GM12891 (cell line): ENCODE measurements at places on chromosomes 12 and 14.

- DNase-seq, result no peak
Observed at GRCh38 chr14:33062881-33063280, 124.2 kb downstream of the NPAS3 start.

GRCh38 chr12:52533686-52534470 lies 13.7 kb upstream of the KRT5 start:
- no peak for DNase-seq

DNA sequence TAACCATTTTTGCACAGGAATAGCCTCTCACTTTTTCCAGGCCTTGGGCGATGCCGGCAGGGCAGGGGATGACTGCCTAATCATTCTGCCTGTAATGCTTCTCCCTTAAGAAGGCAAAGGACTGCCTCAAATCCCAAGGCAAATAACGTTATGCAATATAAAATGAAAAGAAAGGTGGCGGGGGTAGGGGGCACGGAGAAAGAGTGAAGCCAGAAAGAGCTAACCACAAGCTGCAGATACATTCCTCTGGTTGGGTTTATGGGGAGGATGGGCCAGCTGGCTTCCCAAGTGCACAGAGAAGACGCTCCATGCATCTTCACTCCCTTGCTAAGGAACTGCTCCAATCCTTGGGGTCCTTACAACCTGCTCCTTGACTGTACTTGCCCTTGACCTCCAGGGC lies 229.5 kb downstream of the FOXN3 start:
- DNase-seq, result no peak

- DNase-seq, result no peak
Observed at GRCh38 chr12:15212930-15213329, 8.3 kb downstream of the RERG start.

DNA sequence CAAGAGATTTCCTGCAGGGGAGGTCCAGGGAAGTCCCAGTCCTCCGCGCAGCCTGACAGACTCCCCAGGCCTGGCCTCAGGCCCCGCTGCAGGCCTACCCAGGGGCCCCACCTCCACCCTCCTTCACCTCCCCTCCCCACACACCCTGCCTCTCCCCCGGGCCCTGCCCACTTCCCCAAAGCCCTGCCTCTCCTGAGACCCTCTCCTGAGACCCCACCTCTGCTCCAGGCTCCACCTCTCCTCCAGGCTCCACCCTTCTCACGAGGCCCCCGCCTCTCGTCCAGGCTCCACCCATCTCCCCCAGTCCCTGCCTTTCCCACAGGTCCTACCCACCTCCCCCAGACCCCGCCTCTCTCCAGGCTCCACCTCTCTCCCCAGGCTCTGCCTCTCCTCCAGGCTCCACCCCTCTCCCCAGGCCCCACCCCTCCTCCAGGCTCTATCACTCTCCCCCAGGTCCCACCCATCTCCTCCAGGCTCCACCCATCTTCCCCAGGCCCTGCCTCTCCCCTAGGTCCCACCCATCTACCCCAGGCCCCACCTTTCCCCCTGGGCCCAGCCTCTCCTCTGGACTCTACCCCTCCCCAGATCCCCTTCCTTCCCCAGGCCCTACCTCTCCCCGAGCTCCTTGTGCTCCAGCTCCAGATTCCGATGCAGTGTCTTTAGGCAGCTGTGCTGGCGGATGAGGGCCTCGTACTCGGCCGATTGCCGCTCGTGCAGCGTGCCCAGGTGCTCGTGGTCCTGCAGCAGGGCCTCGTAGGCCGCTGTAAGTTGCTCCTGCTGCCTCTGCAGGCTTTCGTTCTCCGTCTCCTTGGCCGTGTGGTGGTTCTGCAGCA lies 58.8 kb upstream of the GPR68 start:
- peak; percentile 90 for DNase-seq

DNA sequence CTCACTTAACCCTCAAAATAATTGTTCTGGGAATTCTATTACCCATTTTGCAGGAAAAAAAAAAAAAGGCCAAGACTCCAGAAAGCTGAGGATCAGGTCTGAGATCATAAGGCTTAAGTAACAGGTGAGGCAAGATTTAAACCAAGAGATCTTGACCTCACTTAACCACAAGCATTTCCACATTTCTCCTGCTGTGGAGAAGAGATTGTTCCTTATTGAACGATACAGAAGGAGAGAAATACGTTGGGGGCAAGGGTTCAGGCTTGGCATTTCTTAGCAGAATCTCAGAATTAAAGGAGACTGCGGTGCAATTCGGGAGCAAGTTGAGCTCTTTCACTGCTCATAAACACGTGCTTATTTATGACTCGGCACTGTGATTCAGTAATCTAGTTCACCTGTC lies 885.3 kb upstream of the TMEM132C start:
- no peak for DNase-seq

DNA sequence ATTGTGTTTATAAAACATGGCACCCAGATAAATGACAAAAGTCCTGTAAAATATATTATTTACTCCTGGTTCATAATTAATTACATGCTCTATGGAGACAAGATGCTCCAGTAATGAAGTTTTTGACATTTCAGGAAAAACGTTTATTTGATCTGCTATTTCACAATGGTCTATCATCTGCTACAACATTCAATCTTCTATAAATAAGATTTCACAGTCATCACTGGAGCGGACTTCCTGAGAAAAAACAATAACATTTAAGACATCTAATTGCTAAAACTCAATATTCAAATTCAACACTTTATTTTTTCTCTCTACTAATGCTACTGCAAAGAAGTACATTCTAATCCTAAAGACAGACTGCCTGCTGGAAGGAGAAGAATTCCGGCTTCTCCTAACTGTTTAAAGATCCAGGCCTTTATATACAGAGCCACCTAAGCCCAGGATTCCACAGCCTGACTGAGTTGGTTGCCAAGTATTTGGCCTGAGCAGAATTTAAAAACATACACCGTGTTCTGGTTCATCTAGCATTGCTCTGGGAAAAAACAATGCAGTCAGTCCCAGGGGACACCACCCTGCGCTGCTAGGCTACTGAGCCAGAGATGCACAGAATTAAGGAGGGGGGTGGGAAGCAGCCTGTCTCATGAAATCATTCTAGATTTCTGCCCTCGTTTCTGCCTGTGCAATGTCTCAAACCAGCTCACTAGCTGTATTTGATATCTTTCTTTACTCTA lies 58.0 kb downstream of the TMTC1 start:
- no peak for DNase-seq

DNA sequence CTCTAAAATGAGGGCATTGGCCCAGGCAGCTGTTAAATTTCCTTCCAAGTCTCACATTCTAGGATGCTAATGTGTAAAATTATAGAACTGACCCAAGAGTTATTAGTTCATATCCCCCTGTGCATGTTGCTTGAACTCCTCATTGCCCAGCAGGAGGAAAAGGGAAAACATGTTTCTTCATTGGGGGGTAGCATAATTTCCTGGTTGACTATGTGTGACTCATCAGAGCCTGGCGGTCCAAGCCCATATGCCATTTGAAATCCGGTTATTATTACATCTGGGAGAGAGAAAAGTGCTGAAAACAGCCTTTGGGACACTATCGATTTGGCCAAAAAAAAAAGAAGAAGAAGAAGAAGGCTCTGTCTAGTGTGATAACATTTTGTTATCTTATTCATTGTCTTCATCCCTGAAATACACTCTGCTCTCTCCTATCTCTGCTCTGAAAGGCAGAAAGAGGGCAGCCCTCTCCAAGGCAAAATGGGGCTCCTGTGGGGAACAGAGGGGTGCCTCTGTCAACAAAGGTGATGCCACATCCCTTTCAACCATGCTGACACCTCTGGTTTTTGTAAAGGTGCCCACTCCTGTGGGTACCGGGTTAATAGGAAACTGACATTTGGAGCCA lies 114.2 kb downstream of the DAD1 start:
- no peak for DNase-seq

DNA sequence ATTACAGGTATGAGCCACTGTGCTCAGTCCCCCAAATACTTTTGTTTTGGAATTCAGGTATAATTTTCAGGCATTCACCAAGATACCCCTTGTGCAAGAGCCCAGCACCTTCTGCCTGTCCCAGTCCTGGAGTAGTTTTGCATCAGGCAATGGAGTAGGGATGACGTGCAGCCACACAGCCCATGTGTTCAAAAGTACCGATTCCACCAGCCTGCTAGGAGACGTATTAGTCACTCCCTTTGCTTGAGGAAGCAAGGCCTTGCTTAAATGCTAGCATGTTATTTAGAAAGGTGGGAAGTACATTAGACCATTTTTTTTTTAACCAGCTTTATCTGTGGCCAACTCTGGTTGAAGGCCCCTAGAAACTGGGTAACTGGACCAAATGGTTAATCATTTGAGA lies 15.0 kb upstream of the GALNT16 start:
- no peak for DNase-seq

GRCh38 chr12:19886639-19887064 lies 447.4 kb downstream of the AEBP2 start:
- no peak for DNase-seq

GRCh38 chr12:98503592-98504367 lies 11.6 kb upstream of the TMPO start:
- peak; percentile 51 for DNase-seq

DNA sequence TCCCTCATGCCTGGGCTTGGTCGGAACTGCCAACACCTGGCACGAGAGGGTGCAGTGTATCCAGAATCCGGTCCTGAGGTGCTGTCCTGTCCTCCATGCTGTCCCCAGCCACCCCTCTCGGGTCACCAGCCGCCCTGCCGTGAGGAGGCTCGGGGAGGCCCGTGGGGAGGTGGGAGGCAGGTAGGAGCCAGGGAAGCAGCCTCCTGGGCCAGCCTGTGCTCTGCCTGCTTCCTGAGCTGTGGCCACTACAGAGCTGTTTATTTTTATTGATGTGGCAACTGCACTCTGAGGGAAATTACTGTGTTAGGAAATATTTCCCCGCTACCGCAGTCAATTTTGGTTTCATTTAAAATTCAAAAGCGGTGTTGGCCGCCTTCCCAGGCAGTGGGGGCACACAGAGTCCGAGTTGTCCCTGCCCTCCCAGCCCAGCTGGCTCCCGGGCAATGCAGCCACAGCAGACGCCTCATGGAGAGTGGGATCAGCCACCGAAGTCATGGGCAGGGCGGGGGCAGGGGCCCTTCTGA lies 18.3 kb downstream of the NOC4L start:
- no peak for DNase-seq

- DNase-seq, result no peak
Observed at GRCh38 chr14:97578982-97579548, 781.9 kb downstream of the VRK1 start.

- DNase-seq, result no peak
Observed at GRCh38 chr12:130514149-130514551, 176.5 kb downstream of the PIWIL1 start.

- DNase-seq, result no peak
Observed at GRCh38 chr14:38578278-38578681, 322.4 kb upstream of the CLEC14A start.

DNA sequence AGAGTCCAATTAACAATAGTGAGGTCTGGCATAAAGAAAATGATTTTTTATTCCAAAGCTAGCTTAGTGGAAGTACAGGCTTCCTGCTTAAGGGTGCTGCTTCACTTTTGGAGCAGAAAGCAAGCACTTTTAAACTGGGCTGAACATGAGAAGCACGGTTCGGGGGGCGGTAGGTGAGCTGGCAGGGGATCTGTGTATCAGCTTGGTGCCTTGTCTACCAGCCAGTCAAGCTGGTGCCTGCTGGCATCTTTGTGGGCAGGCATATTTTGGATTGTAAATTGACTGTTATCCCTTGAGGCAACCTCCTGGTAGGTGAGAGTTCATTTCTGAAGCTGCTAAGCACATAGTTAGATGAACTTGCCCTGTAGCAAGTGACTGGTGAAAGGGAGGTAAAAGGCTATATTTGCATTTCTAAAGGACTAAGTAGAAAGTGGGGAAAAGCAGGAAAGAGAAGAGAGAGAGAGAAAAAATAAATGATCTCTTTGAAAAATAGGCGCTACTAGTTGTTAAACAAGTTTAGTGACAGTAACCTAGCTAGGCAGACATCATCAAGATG lies 121.1 kb upstream of the SYT10 start:
- no peak for DNase-seq

DNA sequence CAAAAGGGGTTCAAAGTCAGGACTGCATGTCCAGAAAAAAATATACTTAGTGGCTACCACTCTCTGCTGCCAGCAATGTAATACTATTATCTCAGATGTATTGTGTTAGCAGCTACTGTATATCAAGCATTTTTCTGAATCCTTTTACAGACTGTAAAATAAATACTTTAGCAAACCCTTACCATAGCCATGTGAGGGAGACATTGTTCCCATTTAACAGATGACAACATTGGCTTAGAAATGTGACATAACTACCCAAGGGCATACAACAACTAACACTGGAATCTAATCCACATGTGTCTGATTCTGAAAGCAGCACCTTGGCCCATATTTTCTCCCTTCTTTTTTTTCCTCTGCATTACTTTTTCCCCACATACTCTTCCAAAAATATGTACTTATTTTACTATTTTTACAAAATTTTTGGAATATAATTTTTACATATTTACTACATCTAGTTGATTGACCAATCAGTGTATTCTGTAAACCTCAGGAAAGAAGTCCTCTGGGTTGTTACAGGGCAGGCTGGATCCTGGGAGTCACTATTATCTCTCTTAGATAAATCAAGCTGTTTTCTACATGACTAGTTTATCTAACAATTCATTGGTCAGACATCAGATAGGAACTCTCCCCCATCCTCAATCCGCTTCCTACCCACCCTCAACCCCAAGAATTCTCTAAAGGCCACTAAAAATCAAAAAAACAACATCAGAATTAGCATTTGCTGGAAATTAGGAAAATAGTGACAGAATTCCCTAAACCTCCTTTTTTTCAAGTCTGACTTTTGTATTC lies 154.1 kb downstream of the BTG1 start:
- no peak for DNase-seq

- no peak for DNase-seq
Observed at GRCh38 chr12:129373746-129374145, 520.5 kb downstream of the GLT1D1 start.

DNA sequence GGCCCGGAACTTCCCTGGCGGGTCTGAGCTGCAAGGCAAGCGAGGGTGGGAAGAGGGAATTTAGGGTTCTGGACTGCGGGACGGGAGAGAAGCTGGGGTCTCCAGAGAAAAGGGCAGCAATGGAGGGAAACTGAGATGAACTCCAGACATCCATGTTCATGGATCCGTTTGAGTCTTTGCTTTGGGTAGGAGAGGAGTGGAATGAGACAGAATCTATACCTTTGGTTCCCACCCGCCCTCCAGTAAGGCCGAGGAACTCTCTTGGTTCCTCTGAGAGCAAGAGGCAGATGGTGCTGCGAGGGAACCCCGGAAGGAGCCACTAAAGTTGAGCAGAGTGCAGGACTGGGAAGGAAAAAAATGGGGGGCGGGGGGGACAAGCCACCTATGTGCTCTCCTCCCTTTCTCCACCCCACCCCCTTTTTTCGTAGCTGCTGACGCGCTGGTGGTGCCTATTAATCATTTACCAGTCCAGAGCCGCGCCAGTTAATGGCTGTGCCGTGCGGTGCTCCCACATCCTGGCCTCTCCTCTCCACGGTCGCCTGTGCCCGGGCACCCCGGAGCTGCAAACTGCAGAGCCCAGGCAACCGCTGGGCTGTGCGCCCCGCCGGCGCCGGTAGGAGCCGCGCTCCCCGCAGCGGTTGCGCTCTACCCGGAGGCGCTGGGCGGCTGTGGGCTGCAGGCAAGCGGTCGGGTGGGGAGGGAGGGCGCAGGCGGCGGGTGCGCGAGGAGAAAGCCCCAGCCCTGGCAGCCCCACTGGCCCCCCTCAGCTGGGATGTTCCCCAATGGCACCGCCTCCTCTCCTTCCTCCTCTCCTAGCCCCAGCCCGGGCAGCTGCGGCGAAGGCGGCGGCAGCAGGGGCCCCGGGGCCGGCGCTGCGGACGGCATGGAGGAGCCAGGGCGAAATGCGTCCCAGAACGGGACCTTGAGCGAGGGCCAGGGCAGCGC lies 1.2 kb downstream of the SSTR1 start:
- no peak for DNase-seq

- DNase-seq, result no peak
Observed at GRCh38 chr14:54893151-54893760, 9.4 kb downstream of the GCH1 start.

- peak; percentile 19 for DNase-seq
Observed at GRCh38 chr14:95784137-95784536, 70.2 kb upstream of the TCL1A start.
